HepG2 (cell line): ENCODE measurements at places on chromosomes 12 and 14. TPM values are rescaled to one million over a fixed set of nuclear protein-coding genes. Genes with fewer than 3 reads are reported as not detected.

DNA sequence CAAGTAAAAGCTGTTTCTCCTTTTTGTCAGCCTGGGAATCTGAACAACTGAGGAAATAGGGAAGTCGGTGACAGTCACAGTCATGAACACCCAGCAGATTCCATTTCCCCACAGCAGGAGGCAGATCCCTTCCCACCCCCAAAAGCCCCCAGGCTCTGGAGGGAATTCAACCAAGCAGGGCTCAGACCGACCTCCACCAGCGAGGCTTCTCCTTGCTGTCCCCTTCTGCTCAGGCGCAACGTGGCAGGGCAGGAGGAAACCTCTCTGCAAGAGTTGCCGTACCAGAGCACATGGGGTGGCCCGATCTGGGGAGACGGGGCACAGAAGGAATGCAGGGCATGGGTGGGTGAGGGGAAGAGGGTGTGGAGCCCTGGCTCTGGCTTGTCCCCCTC, 319 bp downstream of the GALNT6 start:
- no peak for DNase-seq

GRCh38 chr12:106764220-106764619, 10.3 kb upstream of the RIC8B start:
- no peak for DNase-seq

Gene VRTN
- total RNA-seq, result not detected in 2 replicates

Gene PAH
- 451 and 537 TPM in 2 replicates for total RNA-seq

GRCh38 chr12:96585977-96586376, 96.6 kb downstream of the CFAP54 start:
- DNase-seq, result no peak

Gene METTL17
- 46.9 and 122 TPM in 2 replicates for total RNA-seq

GRCh38 chr12:51692016-51692415, 101.0 kb downstream of the SCN8A start:
- no peak for DNase-seq

Gene PTCSC3
- not detected in 2 replicates for total RNA-seq

Gene TPH2
- total RNA-seq, result not detected in 2 replicates

Gene FERMT2
- 60.4 and 86.5 TPM in 2 replicates for total RNA-seq

Gene HOXC12
- total RNA-seq, result not detected in 2 replicates
